ENCODE measurements at places on chromosomes 6 and 20.
A peak's percentile ranks its signal among the peaks of the same experiment; 100 is the strongest.

DNA sequence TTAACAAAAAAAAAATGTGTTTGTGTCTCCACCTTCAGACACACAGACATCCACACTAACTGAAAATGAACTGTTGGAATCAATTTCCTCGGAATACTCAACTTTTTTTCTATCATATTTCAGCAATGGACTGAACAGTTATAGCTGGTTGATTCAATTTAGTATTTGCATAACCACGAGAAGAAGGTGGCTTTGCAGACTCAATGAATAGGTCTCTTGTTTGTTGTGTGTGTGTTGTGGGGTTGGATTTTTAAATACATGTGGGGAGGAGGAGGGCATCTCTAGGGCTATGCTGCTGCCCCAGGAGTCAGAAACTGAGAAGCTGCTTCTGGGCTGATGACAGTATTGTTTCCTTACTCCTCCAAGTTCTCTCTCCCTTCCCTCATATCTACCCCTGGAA is 28.7 kb downstream of the TFAP2A start:
- no peak for DNase-seq

GRCh38 chr6:135703007-135703406 is 148.5 kb upstream of the PDE7B start:
- DNase-seq = no peak

GRCh38 chr6:108896111-108896661 is 48.0 kb downstream of the ARMC2 start:
- no peak for DNase-seq

DNA sequence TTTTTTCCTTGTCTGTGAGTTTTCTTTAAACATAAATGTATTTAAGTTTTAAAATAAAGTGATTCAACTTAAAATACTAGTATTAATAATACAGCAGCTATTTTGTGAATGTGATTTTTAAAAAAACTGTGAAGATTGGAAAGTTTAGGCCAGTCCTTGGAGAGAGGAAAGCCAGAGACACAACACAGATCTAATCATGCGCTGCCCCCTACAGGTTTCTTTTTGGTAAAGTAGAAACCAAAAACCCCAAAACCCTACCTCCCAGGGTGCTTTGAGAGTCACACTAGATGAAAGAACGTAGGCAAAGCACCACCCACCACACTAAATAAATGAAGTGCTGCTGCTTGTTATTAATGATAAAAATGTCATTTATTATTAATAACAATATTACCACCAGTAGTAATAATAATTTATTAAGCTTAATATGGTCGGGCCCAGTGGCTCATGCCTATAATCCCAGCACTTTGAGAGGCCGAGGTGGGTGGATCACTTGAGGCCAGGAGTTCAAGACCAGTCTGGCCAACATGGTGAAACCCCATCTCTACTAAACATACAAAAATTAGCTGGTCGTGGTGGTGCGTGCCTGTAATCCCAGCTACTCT is 33.7 kb downstream of the SLC9A8 start:
- no peak for DNase-seq

DNA sequence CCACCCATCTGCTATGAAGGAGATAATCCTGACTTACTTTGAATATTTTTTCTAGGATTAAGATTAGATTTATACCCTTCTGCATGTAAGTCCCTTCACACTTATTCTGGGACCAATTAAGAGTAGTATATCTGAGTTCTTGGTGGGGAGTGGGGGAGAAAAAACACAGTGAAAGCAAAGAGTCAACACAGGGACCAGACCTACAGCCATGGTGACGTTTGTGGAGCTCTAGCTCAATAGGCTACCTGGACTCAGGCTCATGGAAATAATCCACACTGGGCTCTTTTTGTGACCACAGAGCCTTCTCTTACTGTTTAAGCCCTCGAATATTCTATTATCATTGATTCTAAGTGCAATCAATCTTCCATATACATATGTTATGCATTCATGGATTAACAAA is 491.4 kb downstream of the LMBRD1 start:
- no peak for DNase-seq

GRCh38 chr6:40477246-40478126 is 109.7 kb downstream of the LRFN2 start:
- no peak for DNase-seq

DNA sequence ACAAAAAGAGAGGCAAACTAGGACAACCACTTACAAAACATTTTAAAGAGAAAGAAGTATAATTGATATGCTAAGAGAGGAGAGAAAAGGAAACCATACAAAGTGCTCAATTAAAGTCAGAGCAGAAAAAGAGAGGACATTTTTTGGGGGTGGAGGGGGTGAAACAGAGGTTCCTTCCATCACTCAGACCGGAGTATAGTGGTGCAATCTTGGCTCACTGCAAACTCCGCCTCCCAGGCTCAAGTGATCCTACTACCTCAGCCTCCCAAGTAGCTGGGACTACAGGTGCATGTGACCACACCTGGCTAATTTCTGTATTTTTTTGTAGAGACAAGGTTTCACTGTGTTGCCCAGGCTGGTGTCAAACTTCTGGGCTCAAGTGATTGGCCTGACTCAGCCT is 9.4 kb downstream of the WASF1 start:
- no peak for DNase-seq

GRCh38 chr20:15528391-15529111 is 1044.7 kb downstream of the KIF16B start:
- DNase-seq = no peak

GRCh38 chr20:62949962-62950361 is 2.5 kb upstream of the SLC17A9 start:
- DNase-seq = no peak

GRCh38 chr6:17504005-17504404 is 96.1 kb upstream of the FAM8A1 start:
- no peak for DNase-seq

- DNase-seq = no peak
Observed at GRCh38 chr6:56022678-56023077, 147.3 kb upstream of the BMP5 start.

DNA sequence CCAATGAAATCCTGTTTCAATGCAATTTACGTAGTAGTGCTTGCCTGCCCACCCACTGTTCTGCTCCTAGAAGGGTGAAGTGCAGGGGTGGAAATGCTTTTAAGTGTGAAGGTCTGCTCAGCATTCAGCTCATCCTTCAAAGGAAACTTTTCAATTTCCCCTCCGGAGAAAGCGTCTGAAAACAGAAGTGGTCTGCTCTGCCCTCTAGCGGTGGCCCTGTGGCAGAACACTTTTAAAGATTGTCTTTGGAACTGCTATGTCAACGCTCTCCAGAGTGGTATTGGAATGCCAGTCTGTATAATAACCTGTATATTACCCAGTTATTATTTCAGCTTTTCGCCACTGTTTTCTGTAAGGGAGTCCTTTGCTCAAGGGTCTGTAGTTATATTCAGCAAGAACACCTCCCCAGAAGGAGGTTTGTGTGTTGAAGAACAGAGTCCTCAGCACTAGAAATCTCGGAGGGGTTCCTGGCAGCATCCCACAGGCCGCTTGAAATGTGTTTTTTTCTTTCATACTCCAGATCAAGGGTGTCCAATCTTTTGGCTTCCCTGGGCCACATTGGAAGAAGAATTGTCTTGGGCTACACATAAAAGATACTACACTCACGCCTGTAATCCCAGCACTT is 63.1 kb upstream of the KLHL31 start:
- DNase-seq = no peak

DNA sequence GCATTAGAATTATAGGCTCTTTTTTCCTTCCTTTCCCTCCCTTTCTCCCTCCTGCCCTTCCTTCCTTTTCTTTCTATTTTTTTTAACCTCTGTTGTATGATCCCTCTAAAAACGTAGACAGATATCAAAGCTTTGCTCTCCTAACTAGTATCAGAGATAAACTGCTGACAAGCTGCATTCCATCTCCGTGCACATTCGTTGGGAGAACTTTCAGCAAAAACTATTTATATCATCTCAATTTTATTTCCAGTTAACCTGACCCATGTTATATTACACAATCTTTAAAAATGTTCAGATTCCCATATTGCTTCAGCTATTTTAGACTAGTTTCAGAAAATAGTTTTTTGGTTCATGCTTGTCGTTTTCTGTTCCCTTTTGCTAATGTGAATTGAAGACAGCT is 47.3 kb downstream of the RNF217 start:
- no peak for DNase-seq

DNA sequence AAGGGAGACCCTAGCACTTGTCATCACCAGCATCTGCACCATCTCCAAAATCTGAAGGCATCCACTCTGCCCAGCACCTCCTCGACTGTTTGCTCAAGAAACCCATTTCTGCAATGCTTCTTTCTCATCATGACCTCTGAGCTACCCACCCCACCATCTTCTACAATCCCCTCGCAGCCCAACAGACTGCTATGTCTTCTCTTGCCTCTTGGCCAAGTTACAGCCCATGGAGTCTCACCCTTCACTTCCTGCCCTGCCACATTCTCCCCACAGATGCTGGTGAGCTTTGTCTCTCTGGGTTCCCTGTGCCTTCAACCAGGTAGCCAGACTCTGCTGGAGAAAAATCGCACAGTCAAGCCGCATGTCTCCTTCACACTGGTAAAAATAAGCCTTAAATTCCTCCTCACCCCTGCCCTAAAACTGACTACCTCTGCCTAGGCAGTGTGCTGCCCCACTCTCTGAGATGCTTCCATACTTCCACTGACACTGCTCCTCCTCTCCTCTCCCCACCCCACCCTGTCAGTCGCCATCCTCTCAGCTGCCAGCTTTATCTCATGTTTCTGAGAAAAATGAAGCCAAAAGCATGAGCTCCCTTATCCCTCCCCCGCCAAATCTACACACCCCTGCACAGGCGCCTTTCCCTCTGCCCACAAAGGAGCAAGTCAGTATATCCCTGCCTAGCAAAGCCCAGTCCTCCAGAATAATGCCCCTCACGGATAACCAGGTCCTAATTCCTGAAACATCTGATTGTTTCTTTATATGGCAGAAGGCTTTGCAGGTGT is 2.3 kb upstream of the TXNDC5 start:
- no peak for DNase-seq

DNA sequence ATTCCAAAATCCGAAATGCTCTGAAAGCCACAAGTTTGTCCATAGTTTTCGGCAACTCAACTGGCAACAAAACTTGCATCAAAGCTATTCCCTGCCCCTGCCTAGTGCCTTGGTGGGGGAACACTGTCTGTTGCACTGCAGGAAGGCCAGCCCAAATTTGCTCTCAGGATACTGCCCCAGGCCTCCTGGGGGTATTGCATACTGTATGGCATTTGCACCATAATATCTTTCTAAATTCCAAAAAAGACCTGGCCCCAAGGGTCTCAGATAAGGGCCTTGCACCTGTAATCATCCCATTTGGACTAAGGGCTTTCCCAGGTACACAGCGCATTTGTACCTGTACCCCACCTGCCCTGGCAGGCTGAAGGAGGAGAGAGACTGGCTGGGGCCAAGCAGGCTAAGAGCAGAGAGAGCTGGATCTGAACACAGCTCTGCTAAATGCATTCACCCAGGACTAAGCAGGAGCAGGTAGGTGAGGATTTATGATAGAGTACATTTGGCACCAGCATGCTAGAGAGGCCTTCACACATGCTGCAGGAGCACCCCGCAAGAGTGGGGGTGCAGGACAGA is 4.0 kb upstream of the GRM4 start:
- no peak for DNase-seq

GRCh38 chr6:87155842-87156815 is 764 bp downstream of the ZNF292 start:
- DNase-seq = no peak

DNA sequence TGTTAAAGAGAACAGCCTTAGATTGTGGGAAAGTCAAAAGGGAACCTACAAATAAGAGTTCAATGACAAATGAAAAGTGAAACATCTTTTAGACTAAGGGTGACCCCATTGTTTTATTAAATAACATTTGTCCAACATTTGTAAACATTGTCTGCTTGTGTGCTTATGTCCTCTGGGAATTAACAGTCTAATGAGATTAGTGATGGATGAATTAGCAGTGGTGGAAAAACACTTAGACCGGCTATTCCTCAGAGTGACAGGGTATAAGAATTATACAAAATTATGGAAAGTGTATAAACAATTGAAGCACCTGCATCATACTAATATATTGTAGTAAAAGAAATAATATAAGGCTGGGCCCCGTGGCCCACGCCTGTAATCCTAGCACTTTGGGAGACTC is 29.3 kb upstream of the HFE start:
- DNase-seq = no peak

DNA sequence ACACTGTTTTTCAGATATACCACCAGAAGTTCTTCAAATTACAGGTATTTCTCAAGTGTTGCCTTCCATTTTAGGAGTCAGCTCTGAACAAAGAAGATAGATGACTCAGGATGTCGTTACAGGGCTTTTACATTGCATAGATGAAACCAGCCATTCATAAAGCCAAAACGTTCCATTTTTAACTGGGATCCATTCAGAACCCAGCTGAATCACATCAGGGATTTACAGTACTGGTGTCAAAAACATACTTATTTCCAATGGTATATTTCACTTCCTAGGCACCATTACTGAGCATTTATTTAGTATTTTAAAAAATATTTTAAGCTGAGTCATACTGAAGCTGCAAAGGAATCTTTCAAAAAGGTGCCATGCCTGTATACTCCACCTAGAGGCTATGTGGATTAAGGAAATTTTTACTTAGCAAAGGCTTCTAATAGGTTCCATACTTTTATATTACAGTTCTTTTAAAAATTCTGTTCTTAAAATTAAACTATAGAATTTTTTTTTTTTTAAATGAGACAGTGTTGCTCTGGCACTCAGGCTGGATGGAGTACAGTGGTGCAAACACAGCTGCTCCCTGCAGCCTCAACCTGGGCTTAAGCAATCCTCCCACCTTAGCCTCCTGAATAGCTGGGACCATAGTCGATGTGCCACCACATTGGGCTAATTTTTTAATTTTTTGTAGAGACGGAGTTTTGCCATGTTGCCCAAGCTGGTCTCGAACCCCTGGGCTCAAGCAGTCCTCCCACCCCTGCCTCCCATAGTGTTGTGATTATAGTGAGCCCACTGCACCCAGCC is 2.6 kb downstream of the ASF1A start:
- peak; percentile 33 for DNase-seq

DNA sequence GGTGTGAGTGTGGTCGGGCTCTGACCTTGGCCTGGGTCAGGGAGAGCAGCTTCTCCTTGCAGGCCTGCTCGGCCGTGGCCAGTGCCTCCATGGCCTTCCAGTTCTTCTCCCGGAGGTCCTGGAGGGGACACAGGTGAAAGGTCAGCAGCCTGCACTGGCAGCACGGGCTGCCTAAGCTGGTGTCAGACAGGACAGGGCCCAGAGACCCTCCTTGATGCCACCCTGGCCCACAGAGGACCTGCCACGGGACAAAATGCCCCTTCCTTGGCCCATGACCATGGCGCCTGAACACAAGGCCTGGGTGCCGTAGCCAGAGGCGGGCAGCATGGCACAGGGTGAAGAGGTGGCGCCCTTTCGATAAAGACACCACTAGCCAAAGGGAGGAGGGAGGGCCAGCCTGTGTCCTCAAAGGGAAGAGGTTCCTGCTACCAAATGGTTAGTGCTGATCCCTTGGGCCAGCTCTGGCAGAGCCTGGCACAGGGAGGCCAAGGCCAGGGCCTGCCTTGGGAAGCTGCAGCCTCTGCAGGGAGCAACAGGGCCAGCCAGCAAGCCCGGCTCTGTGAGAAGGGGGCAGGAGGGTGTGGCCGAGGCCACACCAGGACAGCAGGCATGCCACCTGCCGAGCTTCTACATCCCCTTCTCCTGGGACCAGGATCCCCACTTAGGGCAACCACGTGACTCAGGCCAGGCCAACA is 54.8 kb downstream of the DSTN start:
- no peak for DNase-seq

- no peak for DNase-seq
Observed at GRCh38 chr20:22584522-22584921, at the start of gene FOXA2. Gene FOXA2 (minus strand): TSS chr20:22584572. CDS start chr20:22584278, 294 bp downstream.
